ENCODE measurements at places on chromosomes 13 and 19. TPM values are rescaled to one million over a fixed set of nuclear protein-coding genes. Genes with fewer than 3 reads are reported as not detected.

Gene COX7A1
- polyA plus RNA-seq: 26.2 TPM

- no peak for DNase-seq
Measured at GRCh38 chr19:3760871-3761361, 576 bp downstream of the APBA3 start.

- no peak for DNase-seq
Measured at GRCh38 chr13:99845161-99845874, 126.2 kb downstream of the ZIC5 start.

DNA sequence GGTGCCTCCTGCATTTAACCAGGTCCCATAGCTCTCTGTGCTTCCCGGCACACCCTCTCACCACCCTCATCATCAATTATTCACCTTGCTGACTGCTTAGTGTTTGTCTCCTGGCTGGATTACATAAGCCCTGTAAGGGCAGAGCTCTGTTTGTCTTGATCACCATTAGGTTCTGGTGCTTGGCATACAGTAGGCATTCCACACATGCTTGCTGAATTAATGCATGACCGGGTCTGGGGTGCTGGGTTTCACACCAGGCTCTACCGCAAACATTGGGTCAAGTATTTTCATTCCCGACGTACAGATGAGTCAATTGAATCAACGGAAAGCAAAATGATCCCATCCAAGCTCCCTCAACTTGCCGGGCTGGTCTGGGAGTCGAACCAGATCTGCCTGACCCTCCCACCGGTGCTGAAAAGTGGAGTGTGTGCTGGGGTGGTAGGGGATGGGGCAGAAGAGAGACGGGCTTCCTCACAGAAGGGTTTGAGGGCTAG, 28.5 kb downstream of the VAV1 start:
- no peak for DNase-seq

GRCh38 chr19:29559743-29560142, 33.9 kb downstream of the VSTM2B start:
- no peak for DNase-seq
